ENCODE measurements at places on chromosomes 3 and 15. TPM values are rescaled to one million over a fixed set of nuclear protein-coding genes. Genes with fewer than 3 reads are reported as not detected.

Gene BDH1
- total RNA-seq = 81.1 TPM

Gene ATP13A5
- total RNA-seq = not detected

Gene SYNM
- total RNA-seq = 6.0 TPM

Gene ALS2CL
- total RNA-seq = 41.5 TPM

Gene BMF
- total RNA-seq = 11.4 TPM

Gene TPRG1
- total RNA-seq = 1.3 TPM

Gene TIMP4
- not detected for total RNA-seq

Gene THSD4
- not detected for total RNA-seq

Gene SPINK8
- not detected for total RNA-seq

Gene SCN11A
- 0.30 TPM for total RNA-seq

Gene AVEN
- 6.4 TPM for total RNA-seq

Gene ZBTB47
- total RNA-seq = 1.6 TPM

Gene ADAMTSL3
- not detected for total RNA-seq

Gene OR5H14
- total RNA-seq = not detected

Gene MEX3B
- total RNA-seq = 0.48 TPM

Gene DCLK3
- not detected for total RNA-seq

Gene ESYT3
- 0.32 TPM for total RNA-seq

Gene HMG20A
- 53.4 TPM for total RNA-seq

Gene SLC22A14
- not detected for total RNA-seq

Gene LYZL4
- not detected for total RNA-seq

Gene KLHL40
- not detected for total RNA-seq

Data from naive thymus-derived CD4-positive, alpha-beta T cell (primary cell).